H9 (cell line): ENCODE measurements at places on chromosomes 13 and 19. TPM values are rescaled to one million over a fixed set of nuclear protein-coding genes. Genes with fewer than 3 reads are reported as not detected.
A peak's percentile ranks its signal among the peaks of the same experiment; 100 is the strongest.

DNA sequence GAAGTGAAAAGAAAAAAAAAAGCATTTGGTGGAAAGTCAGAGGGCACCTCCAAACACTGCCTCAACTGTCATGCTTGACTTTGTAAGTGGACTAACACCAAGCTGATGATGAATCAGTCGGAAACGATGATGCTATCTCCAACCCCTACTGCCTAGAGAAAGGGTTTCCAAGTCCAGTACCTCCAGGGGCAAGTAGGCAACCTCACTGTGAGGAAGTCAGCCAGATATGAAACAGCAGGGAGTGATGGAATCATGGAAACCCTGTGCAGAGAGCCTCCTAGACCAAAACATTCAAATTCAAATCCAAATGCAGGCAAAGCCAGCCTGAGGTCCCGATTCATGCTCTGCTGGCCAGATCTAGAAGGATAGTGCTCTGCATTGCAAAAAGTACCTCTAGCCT is 100.9 kb upstream of the SERP2 start:
- H3K4me1 ChIP-seq: no peaks in the 10 kb centered on the region
- H3K27ac ChIP-seq: no peak overlapping the region
- H3K36me3 ChIP-seq: no peaks in the 10 kb centered on the region
- no peak for DNase-seq

GRCh38 chr13:73462241-73462640 is 403.4 kb downstream of the KLF5 start:
- no peak overlapping the region for H3K27ac ChIP-seq
- no peak for DNase-seq
- H3K27me3 ChIP-seq: no peaks in the 10 kb centered on the region
- no peaks in the 10 kb centered on the region for H3K4me1 ChIP-seq
- no peaks in the 10 kb centered on the region for H3K36me3 ChIP-seq
- H3K4me3 ChIP-seq: no peak overlapping the region

- H3K4me3 ChIP-seq: no peak overlapping the region
- no peaks in the 10 kb centered on the region for H3K4me1 ChIP-seq
- peaks cover 6% of the 10 kb centered on the region for H3K36me3 ChIP-seq
- DNase-seq: no peak
Measured at GRCh38 chr19:52507266-52507665, 20.2 kb upstream of the ZNF808 start.

- no peaks in the 10 kb centered on the region for H3K4me1 ChIP-seq
- no peaks in the 10 kb centered on the region for H3K27me3 ChIP-seq
- no peak overlapping the region; the same call in 2 of the 3 replicates for H3K4me3 ChIP-seq
- DNase-seq: no peak
- peaks cover 38% of the 10 kb centered on the region for H3K36me3 ChIP-seq
- H3K27ac ChIP-seq: no peak overlapping the region
Measured at GRCh38 chr19:39828015-39828653, 5.8 kb downstream of the DYRK1B start.

DNA sequence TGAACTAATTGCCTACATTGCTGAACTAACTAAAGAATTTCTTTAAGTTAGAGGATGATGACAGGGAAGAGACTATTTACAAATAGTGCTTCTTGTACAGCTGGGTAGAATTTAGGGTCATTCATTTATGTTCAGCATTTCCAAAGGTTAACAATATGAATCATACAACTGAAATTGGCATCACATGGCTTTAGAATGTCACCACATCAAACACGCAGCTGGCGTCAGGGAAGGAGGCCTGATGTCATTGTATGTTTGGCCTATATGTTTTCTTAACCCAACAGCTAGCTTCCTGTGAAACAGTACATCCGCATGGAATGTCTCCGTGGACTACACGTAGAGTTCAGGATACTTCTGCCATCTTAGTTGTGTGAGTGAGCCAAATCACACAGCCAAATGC is 99.0 kb upstream of the TNFSF11 start:
- no peak for DNase-seq
- H3K36me3 ChIP-seq: peaks cover 2% of the 10 kb centered on the region; the same call in 1 of the 2 replicates
- no peak overlapping the region for H3K27ac ChIP-seq

DNA sequence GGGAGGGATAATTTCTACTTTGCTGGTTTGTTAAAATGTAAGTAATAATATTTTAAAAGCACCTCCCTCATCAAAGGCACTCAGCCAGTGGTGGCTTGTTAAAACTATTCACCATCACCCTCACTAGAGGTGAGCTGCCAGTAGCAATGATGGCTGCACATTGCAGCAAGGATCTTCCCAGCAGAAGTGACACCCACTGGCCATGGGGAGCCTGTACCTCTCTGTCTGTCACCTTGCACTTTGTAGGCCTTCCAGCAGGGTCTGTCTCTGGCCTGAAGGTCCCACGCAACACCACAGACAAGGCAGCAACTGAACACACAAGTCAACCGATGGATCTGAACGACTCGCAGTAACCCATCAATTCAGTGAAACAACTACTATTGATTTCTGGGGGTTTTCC is 47.3 kb upstream of the C13orf42 start:
- H3K4me3 ChIP-seq: no peak overlapping the region
- no peaks in the 10 kb centered on the region for H3K27me3 ChIP-seq
- 0 out of 3 replicates have a peak, but pooled peaks cover 1% of the 10 kb centered on the region for H3K36me3 ChIP-seq
- peak; percentile 62 for DNase-seq
- peaks cover 27% of the 10 kb centered on the region for H3K4me1 ChIP-seq
- no peak overlapping the region for H3K27ac ChIP-seq

- no peak overlapping the region for H3K4me3 ChIP-seq
- no peak for DNase-seq
- no peaks in the 10 kb centered on the region for H3K27me3 ChIP-seq
- no peaks in the 10 kb centered on the region for H3K4me1 ChIP-seq
- no peaks in the 10 kb centered on the region for H3K36me3 ChIP-seq
Measured at GRCh38 chr19:10044390-10044789, 31.1 kb downstream of the RDH8 start.

GRCh38 chr19:46497773-46498172 is 2.1 kb upstream of the PNMA8B start:
- H3K4me3 ChIP-seq: no peak overlapping the region
- DNase-seq: no peak
- no peaks in the 10 kb centered on the region; the same call in 1 of the 2 replicates for H3K27me3 ChIP-seq
- peaks cover 7% of the 10 kb centered on the region for H3K36me3 ChIP-seq

GRCh38 chr13:109913936-109914510 is 127.6 kb upstream of the IRS2 start:
- no peak overlapping the region for H3K4me3 ChIP-seq
- H3K36me3 ChIP-seq: no peaks in the 10 kb centered on the region
- no peaks in the 10 kb centered on the region for H3K27me3 ChIP-seq

DNA sequence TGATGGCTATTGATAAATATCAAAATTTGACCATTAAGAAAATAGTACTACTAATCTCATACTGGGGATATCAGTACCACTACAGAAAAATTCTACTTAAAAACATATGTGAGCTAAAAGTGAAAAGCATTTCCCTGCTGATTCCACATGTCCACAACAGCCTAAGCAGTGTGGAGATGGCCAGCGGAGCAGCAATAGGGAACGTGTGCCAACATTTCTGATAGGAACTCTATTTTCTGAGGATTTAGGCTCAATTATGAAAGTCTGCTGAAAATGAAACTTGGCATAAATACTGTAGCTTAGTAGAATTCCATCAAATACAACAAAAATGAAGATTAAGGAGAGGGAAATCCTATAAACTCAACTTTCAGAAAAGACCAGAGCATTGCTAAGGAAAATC is 311.6 kb downstream of the ENOX1 start:
- no peak for DNase-seq
- H3K4me3 ChIP-seq: no peak overlapping the region
- H3K27me3 ChIP-seq: no peaks in the 10 kb centered on the region
- H3K27ac ChIP-seq: no peak overlapping the region
- no peaks in the 10 kb centered on the region for H3K4me1 ChIP-seq

DNA sequence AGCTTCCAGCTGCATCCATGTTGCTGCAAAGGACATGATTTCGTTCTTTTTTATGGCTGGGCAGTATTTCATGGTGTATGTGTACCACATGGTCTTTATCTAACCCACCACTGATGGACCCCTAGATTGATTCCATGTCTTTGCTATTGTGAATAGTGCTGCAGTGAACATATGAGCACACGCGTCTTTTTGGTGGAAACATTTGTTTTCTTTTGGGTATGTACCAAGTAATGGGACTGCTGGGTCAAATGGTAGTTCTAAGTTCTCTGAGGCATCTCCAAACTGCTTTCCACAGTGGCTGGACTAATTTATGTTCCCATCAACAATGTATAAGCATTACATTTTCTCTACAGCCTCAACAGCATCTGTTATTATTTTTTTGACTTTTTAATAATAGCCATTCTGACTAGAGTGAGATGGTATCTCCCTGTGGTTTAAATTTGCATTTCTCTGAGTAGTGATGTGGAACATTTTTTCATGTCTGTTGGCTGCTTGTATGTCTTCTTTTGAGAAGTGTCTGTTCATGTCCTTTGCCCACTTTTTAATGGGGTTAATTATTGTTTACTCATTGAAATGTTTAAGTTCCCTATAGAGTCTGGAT is 6.8 kb upstream of the UBE2L5 start:
- no peak overlapping the region for H3K27ac ChIP-seq
- H3K4me3 ChIP-seq: no peak overlapping the region
- H3K36me3 ChIP-seq: no peaks in the 10 kb centered on the region
- no peaks in the 10 kb centered on the region for H3K27me3 ChIP-seq
- H3K4me1 ChIP-seq: 0 out of 2 replicates have a peak, but pooled peaks cover 1% of the 10 kb centered on the region
- no peak for DNase-seq

DNA sequence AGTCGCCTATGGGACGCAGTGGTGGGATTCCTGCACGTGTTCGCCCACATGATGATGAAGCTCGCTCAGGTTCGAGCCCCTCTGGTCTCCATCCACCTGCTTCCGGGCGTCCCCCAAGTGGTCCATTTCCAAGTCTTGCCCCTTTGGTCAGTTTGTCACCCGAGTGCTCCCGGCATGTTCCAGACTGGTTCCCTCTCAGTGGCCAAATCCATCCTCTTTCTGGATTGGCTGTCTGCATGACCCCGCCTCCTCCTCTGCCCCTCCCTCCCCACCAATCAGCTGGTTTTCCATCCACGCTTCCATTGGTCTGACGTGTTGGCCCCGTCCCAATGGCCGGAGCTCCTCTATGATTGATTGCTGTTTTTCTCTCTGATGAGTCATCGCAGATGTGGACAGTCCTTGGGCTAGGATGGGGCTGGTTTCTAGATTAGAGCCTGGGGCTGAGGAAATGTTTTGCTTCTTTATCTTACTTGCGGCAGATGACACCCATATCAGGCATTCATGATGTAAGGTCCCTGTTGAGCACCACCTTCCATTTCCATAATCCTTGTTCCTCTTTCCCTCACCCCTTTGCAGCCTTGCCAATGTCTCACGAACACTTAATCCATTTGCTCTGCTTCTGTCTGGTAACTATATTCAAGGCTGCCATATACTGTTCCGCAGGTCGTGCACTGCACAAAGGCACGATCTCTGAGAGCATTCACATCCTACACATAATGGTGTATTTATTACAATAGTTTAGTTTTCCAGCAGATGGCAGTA is 73.8 kb downstream of the MAP4K1 start:
- peaks cover 3% of the 10 kb centered on the region; the same call in 1 of the 2 replicates for H3K36me3 ChIP-seq
- H3K4me3 ChIP-seq: no peak overlapping the region; the same call in 2 of the 3 replicates
- no peak overlapping the region for H3K27ac ChIP-seq
- 0 out of 2 replicates have a peak, but pooled peaks cover 3% of the 10 kb centered on the region for H3K4me1 ChIP-seq

DNA sequence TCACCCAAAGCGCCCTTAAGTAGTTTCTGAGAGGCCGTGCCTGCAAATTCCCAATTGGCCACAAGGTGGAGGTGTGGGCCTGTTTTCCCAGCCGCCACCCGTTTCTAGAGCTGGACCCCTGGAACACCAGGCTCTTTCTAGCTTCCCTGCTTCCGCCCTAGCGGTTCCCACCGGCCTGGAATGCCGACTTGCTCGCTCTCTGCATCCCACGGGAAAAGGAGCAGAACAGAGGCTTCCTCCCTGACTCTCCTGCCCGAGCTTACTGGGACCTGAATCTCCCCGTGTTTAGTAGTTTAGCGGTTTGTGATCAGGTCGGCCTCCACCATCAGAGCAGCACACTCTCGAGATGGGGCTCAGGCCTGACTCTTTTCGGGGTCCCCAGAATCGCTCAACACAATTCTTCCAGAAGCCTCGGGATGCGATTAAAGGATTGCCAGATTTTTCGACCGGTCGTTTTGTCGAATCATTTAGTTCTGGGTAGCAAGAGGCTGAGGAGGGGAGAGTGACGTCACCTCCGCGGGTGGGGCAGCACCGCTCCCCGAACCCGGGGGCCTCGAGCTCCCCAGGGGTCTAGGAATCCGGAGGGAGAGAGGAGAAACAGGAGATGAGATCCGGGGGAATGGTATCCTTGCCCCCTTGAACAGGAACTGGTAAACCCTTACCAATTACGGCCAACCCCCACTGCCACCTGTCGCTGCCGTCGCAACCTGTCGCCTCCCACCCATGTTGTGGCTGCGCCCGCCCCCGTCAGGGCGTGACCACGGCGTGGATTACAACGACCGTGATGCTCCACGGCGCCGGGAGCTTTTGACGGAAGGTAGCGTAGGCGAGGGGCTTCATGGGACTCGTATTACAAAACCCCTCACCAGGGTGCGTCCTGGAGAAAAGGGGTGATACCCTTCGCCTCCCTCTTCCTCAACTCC is 8.0 kb downstream of the NAPSA start:
- peaks cover 8% of the 10 kb centered on the region; the same call in 1 of the 3 replicates for H3K36me3 ChIP-seq
- DNase-seq: peak; percentile 83
- no peak overlapping the region for H3K4me3 ChIP-seq
- no peaks in the 10 kb centered on the region for H3K27me3 ChIP-seq
- peaks cover 2% of the 10 kb centered on the region; the same call in 1 of the 2 replicates for H3K4me1 ChIP-seq

DNA sequence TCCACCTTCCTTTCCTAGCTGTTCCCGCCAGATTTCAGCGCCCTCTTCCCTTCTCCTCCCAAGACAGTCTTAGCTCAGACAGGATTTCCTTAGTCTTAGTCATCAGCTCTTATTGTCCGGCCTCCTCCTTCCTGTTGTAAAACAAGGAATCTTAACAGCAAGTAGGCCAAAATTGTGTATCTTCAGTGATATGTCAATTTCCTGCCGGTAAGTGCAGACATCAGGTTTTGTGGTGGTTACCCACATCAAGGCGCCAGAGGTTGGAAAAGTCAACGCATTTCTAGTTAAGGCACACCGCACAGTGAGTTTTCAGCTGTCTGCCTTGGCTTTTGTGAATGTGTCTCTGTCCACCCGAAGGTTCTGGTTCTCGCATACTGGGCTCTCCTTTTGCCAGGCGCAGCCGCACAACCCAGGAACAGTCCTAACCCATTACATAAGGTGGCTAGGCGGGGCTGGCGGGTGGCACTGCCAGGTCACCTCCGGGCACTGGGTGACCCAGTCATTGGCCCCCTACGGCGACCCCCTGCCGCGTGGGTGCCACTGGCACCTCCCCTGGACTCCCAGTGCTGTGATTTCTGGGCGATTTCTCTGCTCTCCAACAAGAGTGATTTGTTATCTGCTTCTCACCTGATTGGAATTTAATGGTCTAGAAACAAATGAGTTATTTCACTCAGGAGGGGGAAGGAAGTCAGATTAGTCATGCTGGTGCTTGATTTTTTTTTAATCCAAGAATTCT is 12.9 kb downstream of the COL4A2 start:
- H3K4me1 ChIP-seq: peaks cover 3% of the 10 kb centered on the region; the same call in 1 of the 2 replicates
- no peaks in the 10 kb centered on the region for H3K27me3 ChIP-seq
- no peak overlapping the region for H3K27ac ChIP-seq
- peaks cover 20% of the 10 kb centered on the region for H3K36me3 ChIP-seq
- DNase-seq: peak; percentile 25

- H3K4me3 ChIP-seq: no peak overlapping the region
- H3K27ac ChIP-seq: no peak overlapping the region
- H3K27me3 ChIP-seq: no peaks in the 10 kb centered on the region
- no peak for DNase-seq
Measured at GRCh38 chr13:29771247-29771646, 79.2 kb downstream of the UBL3 start.

- no peaks in the 10 kb centered on the region for H3K4me1 ChIP-seq
- H3K4me3 ChIP-seq: no peak overlapping the region
Measured at GRCh38 chr13:47178090-47178950, 281.5 kb upstream of the HTR2A start.

Gene NECTIN2
- total RNA-seq: 175 and 176 TPM in 2 replicates

Gene GJA3
- total RNA-seq: 0.83 and 0.92 TPM in 2 replicates

Gene PTH2
- total RNA-seq: 0.92 and 0.96 TPM in 2 replicates

Gene IRGC
- not detected in 2 replicates for total RNA-seq

Gene SMIM24
- 1.3 and 1.9 TPM in 2 replicates for total RNA-seq

Gene MISP
- total RNA-seq: 0.44 and 0.83 TPM in 2 replicates
